CD4-positive, alpha-beta T cell treated with Interleukin-6 for 4 hours (primary cell): ENCODE measurements at places on chromosomes 2 and 18.
A peak's percentile ranks its signal among the peaks of the same experiment; 100 is the strongest.

DNA sequence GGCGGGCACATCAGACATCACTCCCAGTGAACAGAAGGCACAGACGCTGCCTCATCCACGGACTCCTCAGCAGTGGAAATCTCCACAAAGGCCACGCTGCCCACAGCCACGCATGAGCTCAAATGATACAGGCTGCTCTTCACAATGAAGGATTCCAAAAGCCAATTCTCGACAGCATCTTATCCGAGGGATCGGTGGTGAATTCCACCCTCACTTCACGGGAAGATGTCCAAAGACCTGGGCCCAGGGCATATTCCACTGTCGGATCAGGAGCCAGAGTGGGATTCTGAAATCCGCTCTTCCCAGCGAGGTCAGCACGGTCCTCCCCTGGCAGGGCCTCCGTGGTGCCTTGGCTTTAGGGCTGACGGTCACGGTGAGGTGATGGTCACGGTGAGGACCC lies 55.8 kb downstream of the EIPR1 start:
- DNase-seq, result no peak

DNA sequence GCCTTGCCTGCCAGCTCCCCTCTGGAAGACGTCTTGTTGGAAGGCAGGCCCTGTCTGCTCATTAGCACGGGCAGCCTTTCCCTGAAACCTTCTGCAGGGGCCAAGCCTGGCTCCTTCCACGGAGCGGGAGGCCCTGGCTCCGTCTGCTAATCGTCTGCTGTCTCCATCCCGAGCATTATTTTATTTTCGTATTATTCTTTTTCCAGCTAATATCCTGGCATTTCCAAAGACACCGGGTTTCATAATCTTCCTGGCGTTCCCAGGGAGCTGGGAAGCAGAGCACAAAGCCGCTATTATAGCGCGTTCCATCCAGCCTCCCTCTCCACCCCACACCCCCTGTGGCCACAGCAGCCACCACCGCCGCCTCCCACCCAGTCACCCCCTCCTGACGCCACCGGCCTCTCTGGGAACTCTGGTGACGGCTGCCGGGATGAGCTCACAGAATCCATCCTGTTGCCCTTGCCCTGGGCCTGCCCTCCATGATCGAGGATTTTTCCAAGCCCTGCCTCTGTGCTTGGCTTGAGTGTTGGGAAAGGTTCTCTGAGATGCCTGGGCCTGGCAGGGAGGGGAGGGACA lies 125.5 kb downstream of the DYSF start:
- DNase-seq, result no peak

DNA sequence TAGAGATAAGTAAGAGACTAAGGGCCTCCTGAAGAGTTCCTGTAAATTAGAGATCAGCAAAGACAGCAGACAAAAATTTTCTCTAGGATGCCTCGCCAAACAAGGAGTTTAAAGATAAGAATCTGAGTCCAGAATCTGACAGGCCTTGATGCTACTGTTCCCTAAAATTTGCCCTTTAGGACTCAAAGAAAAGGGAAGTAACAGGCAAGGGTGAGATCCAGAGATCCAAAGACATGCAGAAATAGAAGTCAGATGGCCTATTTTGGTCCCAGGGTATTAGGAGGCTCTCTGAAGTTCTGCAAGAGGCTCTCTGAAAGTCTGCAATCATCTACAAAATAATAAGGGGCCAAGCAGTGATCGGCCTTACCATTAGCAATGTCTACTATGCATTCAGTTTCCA lies 33.0 kb downstream of the GALNT5 start:
- no peak for DNase-seq

GRCh38 chr2:7835693-7836680 lies 845.9 kb upstream of the ID2 start:
- DNase-seq, result peak; percentile 11

DNA sequence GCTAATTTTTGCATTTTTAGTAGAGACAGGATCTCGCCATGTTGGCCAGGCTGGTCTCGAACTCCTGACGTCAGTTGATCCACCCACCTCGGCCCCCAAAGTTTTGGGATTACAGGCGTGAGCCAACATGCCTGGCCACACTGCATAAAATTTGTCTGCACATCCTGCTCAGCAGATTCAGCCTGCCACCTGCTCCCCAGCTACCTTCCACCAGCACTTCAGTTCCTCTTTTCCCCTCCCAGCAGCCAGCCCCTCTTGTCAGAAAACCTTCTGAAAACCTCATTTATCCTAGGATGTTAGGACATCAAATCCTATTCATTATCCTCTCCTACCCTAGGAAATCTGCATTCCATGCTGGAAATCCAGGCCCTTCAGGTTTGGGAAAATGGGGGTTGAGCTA lies 99.4 kb upstream of the STPG4 start:
- DNase-seq, result no peak

DNA sequence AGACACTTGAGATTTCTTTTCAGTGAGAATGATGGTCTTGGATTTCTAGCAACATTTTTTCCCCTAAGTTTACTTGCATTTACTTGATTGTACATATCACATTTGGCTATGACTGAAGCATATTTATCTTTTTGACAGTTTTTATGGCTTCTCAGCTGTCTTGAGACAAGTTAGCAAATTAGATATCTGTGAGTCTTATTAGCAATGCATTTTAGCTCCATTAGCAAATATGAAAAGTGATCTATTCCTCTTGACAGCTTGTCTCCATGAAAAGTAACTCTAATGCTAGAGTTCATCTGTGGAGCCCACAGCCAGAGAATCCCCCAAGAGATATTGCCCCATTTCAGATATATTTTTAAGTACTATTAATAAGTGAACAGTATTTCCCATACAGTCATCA lies 72.1 kb upstream of the FAM237A start:
- no peak for DNase-seq
